D341Med (cell line): ENCODE measurements at places on chromosomes 7 and 10.

DNA sequence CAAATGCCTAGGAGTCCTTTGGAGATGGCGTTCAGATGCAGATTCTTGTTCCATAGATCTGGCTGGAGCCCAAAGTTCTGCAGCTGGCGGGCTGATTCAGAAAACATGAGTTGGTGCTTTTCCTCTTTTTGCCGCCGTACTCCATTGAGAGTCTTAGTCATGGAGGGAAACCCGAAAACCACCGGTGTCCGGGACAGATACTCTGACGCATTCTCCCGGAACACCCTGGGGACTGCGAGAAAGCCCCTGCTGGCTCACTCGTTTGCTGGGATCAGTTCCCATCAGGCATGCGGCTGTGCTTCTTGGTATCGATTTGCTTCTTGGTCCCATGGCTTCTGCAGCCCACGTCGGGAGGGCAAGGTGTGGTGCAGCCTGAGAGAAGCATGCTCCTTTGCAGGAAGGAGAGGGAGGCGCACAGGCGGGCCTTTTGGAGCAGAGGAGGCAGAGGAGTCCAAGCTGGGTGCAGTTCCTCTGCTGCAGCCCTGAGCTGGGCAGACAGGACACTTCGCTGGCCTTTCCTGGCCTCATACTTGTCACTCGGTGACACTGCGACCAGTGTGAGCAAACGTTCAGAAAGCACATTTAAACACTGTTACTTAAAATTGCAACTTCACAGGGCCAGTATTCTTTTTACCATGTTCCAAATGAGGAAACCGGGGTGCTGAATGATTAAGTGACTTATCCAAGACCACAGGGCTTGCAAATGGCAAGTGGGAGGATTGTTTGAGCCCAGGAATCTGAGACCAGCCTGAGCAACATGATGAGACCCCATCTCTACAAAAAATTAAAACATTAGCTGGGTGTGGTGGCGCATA, 30.6 kb upstream of the PFKFB3 start:
- no peak for DNase-seq

DNA sequence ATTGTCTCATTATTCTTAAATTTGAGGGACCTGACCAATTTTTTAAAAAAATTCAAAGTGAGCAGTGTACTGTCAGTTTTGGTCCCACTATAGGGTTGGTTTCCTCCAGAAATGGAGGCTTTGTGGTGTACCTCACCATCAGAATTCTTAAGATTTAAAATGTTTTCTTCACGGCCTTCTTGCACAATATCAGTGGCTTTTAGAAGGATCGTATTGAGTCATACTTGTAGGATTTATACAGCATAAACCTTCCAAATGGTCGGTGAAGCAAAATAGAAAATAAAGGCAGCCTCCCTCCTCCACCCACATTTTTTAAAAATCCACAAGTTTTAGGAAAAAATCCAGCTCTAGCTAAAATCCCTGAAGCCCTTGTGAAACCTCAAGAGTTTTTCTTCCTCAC, 126.4 kb downstream of the RNLS start:
- no peak for DNase-seq

DNA sequence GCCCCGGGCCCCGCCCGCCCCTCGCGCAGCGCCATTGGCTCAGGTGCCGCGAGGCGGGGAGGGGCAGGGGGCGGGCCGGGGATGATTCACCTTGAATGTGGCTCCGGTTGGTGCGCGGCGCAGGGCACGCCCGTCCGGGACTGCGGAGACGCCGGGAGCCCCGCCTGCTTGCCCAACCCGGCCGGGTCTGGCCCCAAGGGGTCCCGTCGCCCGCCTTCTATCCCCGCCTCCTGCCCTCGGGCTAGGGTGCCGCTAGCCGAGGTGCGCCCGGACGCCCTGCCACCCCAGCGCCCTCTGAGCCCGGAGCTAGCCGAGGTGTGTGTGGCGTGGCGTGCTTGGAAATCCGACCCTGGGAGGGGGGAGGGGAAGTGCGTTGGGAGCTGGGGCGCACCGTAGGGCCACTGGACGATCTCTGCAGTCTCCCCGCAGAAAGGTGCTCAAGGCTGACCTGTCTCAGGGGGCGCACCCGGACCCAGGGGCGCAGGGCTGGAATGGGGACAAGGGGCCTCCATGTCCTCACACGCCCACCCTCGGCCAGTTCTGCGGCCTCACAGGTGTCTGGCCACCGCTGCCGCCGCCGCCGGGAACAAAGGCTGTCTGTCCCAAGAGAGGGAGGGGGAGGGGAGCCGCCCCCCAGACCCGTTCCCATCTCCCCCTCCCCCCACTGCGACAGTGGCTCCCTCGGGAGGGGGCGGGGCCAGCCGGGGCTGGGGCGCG, 168.9 kb downstream of the NRF1 start:
- peak; percentile 96 for DNase-seq

- no peak for DNase-seq
Measured at GRCh38 chr7:5773661-5774086, 7.8 kb downstream of the RNF216 start.

DNA sequence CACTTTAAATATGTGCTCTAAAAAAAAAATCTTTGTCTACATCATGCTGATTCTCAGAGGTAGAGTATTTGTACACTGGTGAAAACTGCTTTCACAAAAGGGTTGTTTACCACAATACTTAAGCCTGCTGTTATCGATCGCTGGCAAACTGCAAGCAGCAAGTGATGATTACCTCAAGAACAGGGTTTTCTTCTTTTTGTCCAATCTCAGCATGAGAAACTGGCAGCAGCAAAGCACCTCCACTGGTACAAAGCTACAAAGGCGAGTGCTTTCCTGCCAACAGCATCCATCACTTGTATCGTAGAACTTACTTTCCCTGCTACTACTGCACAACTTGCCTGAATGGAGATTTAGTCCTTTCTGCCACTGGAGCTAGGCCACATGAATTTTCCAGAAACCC, 276.5 kb downstream of the DGKB start:
- DNase-seq, result no peak

DNA sequence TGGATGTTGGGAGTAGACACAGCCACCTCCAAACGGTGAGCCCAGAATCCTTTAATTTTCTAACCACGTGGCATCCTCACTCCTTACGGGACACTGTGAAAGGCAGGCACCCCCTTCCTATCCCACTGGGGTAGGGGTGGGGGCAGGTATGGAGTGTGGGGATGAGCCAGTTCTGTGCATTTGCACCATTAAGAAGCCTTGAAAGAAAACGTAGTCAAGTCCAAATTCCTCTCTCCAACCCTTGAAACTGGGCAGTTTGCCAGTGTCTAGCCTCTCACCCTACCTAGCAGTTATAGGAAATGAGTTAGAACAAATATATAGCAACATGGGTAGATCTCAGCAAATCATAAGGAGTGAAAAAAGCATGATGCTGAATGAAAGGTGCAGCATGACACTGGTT, 92.4 kb upstream of the LEP start:
- DNase-seq, result no peak

- no peak for DNase-seq
Measured at GRCh38 chr10:111085690-111086353, 9.0 kb downstream of the ADRA2A start.

GRCh38 chr10:13271552-13272163, 28.2 kb downstream of the PHYH start:
- peak; percentile 55 for DNase-seq

GRCh38 chr10:122494173-122494820, 32.9 kb downstream of the HTRA1 start:
- DNase-seq, result no peak

DNA sequence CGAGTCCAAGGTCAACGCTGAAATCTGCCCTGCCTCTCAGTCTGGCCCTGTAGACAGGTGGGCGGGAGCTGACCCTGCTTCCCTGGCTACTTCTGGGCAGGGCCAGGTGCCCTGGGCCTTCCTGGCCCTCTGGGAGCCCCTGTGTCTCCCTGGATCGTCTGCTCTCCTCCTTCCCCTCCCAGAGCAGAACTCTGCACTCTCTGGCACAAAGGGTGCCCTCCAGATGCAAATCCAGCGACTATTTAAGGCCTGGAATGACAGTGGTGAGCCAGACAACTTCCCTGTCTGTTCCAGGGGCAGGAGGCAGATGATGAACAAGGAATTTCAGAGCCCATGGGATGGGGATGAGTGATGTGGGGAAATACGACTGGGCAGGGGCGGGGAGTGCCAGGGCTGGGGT, 63.4 kb downstream of the C10orf105 start:
- no peak for DNase-seq

- DNase-seq, result no peak
Measured at GRCh38 chr10:78491812-78492211, 458.1 kb downstream of the RPS24 start.

DNA sequence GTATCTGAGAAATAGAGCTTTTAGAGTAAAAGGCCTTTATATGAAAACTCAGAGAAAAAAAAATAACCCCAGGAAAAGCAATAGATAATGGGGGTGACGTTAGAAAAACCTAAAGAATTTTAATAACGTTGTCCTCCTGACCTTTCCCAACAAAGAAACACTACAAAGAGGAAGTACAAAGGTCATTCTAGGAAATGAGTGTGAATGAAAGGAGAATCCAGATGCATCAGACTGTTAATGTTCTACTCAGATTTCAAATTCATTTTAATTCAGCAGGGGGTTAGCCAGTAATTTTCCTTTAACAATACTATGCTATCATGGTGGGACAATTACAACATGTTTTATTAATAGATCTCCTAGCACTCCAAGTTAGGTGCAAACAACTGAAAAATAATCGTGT, 73.8 kb upstream of the CDK1 start:
- DNase-seq, result no peak

DNA sequence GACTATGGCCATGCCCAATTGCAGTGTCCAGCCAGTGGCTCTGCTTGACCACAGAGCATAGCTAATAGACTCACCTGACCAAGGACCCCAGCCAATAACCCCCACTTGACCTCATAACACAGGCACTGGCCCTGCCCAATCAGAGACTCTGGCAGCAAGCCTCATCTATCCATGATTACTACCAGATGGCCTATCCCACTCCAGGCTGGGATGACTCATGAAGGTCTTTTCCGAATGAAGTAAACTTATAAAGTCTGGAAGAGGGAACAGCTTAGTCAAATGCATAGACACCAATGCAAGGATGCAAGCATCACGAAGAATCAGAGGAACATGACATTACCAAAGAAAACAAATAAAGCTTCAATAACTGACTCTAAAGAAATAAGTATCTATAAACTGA, 141.4 kb downstream of the TMEM168 start:
- no peak for DNase-seq

- DNase-seq, result no peak
Measured at GRCh38 chr10:62916141-62916603, 100.0 kb upstream of the EGR2 start.

- no peak for DNase-seq
Measured at GRCh38 chr7:19928247-19928646, 154.8 kb upstream of the TMEM196 start.

- no peak for DNase-seq
Measured at GRCh38 chr7:6161463-6162330, 110.7 kb downstream of the CYTH3 start.

DNA sequence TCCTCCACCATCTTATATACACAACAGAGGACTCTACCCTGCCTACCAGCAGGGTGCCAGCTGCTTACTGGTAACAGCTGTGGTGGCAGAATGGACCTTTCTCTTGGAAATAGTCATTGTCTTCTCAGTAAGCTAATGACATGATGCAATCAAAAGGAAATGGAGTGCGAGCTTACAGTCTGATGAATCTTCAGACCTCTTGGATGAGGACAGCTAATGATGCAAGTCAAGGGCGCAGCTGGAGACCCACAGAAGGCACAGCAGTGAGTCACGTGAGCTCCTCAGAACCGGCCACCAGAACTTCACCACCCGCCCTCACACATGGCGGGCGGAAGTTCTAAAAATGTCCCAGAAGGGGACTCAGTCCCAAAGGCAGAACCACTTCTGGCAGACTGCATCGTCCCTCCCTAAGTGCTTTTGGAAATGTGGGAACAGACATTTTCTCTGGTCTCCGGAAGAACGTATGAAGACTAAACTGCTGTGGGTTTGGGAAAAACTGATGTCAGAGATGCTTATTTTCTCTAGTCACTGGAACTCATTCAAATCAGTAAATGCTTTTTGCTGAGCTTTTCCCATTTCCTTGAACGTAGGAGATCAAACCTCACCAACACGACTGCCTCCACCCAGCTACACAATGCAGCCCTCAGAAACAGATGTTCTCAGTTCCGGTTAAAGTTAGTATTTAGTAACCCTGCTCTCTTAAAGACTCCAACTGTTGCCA, 96.4 kb downstream of the FAS start:
- no peak for DNase-seq

DNA sequence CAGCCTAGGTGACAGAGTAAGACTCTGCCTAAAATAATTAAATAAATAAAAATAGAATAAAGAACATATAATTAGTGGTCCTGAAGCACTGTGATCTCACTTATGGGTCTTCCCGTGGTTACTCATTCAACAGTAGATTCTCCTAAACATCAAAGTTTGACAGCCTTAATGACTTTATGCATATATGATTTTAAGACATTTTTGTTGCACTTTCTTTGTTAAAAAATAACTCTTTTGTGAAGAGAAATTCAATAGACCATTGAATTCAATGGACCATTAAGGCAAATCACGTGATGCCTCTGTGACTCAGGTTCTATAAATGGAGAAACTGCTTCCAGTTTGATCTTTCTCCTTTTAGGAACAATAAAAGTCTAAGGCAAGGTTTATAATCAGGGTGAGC, 59.6 kb downstream of the ATOH7 start:
- no peak for DNase-seq

GRCh38 chr10:74640134-74640921, 186.1 kb upstream of the KAT6B start:
- DNase-seq, result peak; percentile 67

DNA sequence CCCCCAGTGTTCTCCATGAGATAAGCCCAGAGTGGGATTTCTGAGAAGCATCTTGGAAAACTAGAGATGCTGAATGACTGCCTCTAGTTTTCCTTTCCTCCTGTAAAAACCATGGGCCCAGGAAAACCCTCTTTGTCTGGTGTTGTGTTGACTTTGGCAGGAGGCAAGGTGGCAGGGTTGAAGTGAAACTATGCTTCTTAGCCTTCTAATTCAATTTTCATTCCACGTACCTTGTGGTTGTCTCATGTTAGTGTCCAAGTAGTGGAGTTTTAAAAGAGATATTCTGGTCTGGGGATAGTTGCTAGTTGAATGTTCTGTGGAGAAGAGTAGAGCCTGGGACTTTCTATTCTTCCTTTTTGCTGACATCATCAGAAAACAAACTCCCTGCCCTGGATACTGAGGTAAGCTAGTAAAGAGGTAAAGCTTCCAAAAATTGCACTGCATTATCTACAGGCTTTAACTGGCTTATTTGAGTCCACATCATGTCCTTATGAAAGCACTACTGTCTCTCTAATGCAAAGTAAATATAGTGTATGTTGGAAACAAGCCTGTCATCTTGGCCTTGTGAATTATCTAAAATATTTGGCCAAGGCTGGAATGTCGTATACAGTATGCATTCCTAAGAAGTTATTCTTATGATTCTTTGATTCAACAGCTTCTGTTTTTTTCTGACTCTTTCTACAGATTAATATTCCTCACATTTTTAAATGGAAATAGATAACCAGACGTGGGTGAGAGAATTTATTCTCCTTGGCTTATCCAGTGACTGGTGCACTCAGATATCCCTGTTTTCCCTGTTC, at the start of gene OR2F2:
Gene OR2F2, plus strand, starts transcription at position 708 of the 800 bp plus-strand sequence. Its CDS starts 0 bp downstream, at position 708.
- no peak for DNase-seq

DNA sequence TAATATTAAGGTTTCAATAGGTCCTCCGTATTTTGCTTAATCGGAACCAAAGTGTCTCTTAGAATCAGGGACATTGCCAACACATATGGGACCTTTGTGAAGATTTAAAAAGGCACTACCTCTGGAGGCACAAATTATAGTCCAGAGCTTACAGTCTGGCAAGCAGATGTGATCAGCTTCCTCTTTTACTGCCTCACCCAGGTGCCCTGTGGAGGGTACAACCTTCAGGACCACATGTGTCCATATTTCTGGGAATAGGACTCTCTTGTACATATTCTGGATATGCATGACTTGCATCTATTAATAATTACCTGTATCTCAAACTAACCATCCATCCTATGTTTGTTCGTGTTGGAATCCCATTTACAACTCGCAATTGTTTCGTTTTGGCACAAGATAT, 60.0 kb downstream of the HGF start:
- DNase-seq, result no peak
